Stomach (tissue), 19 donors: ENCODE measurements at places on chromosomes 12 and 14.

- H3K27ac ChIP-seq, result peak overlapping the region; percentile 62
- H3K4me1 ChIP-seq, result peaks cover 9% of the 10 kb centered on the region
- no peak overlapping the region for H3K4me3 ChIP-seq
- no peaks in the 10 kb centered on the region for H3K36me3 ChIP-seq
- no peak for DNase-seq
- no peaks in the 10 kb centered on the region for H3K27me3 ChIP-seq
Observed at GRCh38 chr12:68359674-68360073, 27.5 kb upstream of the MDM1 start.

DNA sequence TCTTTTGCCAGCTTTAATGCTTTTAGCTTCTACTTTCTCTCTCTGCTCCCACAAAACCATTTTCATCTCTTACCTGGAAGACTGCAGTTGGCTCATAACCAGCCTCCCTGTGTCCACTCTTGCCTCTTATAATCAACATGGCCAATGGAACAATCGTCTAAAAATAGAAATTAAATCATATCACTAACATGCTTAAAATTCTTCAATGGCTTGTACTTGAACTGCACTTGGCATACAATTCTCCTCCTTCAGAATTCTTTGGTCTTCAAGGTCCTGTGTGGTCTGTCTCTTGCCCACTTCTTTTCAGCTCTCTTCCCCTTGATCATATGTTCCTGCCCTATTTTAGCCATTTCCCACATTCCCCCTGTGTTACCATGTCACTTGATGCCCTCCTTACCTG lies 342.2 kb downstream of the ATP23 start:
- no peak overlapping the region for H3K4me3 ChIP-seq
- H3K27ac ChIP-seq, result no peak overlapping the region
- H3K27me3 ChIP-seq, result no peaks in the 10 kb centered on the region

GRCh38 chr14:92615451-92615850 lies 101.9 kb downstream of the RIN3 start:
- H3K27ac ChIP-seq, result no peak overlapping the region
- peak; percentile 56 for DNase-seq
- no peaks in the 10 kb centered on the region for H3K27me3 ChIP-seq
- H3K4me3 ChIP-seq, result no peak overlapping the region
- H3K36me3 ChIP-seq, result no peaks in the 10 kb centered on the region

DNA sequence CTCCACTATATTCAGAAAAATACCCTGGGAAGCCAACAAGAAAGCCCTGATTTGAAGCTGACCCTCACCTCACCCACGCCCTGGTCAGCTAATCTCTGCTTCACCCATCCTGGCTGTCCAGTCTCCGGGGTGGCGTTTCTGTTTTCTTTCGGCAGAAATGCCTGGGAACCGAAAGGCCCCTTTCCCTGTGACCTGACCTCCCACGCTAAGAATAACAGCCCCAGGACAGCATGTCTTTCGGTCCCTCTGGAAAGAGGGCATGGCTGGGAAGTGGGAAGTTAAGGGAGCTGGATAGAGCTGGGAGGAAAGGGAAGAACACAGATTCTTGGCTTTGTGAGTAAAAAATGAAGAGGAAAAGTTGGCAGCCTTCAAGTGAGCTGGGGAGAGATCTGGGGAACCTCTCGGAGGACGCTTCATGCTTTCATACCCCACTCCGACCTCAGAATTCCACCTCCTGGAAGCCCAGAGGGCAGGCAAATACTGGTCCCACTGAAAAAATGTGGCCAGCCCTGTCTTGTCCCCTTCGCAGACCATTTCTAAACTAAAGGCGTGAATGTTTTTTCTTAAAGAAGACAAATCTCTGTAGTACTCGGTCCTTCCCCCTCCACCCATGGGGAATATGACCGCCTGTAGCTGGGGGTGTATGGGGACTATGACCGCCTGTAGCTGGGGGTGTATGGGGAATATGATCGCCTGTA lies 163.0 kb upstream of the FKBP4 start:
- peak overlapping the region; percentile 4 for H3K27ac ChIP-seq
- no peak overlapping the region for H3K4me3 ChIP-seq
- peaks cover 4% of the 10 kb centered on the region for H3K4me1 ChIP-seq
- no peaks in the 10 kb centered on the region for H3K36me3 ChIP-seq
- H3K27me3 ChIP-seq, result no peaks in the 10 kb centered on the region

GRCh38 chr12:110849748-110850403 lies 3.1 kb downstream of the CCDC63 start:
- no peaks in the 10 kb centered on the region for H3K36me3 ChIP-seq
- no peak overlapping the region for H3K27ac ChIP-seq
- no peak overlapping the region for H3K4me3 ChIP-seq
- peaks cover 8% of the 10 kb centered on the region for H3K4me1 ChIP-seq
- no peak for DNase-seq
- peaks cover 39% of the 10 kb centered on the region for H3K27me3 ChIP-seq

GRCh38 chr14:75811872-75812499 lies 150.9 kb downstream of the TTLL5 start:
- H3K4me1 ChIP-seq, result peaks cover 18% of the 10 kb centered on the region
- peak overlapping the region; percentile 33 for H3K27ac ChIP-seq
- DNase-seq, result peak; percentile 56
- H3K4me3 ChIP-seq, result no peak overlapping the region
- H3K36me3 ChIP-seq, result no peaks in the 10 kb centered on the region
- no peaks in the 10 kb centered on the region for H3K27me3 ChIP-seq

DNA sequence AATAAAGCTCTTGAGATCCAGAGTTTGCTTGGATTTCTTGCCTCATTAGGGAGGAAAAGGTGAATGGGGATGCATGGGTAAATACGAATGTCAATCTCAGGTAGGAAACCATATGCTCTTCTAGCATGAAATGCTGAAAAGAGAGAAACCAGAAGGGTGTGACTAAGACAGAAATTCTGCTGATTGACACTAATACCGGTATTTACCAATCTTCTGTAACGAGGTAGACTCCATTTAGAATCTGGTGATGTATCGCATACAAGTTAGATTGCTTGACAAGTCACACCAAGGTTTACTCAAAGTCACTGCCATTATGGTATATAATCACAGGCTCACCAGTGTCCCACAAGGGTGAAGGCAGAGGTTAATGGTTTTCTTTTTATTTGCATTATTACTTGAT lies 337.9 kb downstream of the NRXN3 start:
- peak; percentile 4 for DNase-seq
- no peaks in the 10 kb centered on the region for H3K36me3 ChIP-seq

DNA sequence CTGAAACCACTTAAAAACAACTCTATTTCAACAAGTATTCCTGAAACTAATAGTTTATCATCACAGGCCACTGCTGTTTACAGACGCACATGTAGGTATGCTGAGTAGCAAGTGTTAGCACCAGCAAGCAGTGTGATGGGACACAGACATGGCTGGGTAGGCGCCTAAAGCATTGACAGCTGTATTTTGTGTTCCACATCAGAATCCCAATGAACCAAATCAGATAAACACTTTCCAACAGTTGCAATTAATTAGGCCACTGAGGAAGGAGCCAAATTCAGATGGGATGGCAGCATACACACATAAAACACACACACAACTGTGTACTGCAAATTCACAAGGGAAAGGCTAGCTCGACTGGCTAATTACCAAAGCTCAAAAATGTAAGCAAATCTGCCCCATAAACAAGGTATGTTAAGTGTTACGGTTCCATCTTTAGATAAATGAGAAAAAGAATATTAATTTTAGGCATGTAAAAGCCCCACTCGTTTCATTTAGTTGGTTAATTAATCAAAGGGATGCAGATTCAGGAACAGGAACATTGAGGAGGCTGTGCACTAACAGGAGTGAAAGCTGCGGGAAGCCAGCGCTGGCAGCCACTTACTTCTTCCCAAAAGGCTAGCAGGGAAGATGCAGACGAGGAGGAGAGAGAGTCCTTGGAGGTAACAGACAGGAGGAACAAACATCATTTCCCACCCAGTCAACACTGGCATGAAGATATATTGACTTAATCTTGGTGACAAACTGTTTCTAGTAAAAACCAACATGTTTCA lies 33.4 kb downstream of the AMN start:
- H3K4me3 ChIP-seq, result no peak overlapping the region
- H3K27ac ChIP-seq, result no peak overlapping the region
- peaks cover 100% of the 10 kb centered on the region for H3K36me3 ChIP-seq
- no peak for DNase-seq

DNA sequence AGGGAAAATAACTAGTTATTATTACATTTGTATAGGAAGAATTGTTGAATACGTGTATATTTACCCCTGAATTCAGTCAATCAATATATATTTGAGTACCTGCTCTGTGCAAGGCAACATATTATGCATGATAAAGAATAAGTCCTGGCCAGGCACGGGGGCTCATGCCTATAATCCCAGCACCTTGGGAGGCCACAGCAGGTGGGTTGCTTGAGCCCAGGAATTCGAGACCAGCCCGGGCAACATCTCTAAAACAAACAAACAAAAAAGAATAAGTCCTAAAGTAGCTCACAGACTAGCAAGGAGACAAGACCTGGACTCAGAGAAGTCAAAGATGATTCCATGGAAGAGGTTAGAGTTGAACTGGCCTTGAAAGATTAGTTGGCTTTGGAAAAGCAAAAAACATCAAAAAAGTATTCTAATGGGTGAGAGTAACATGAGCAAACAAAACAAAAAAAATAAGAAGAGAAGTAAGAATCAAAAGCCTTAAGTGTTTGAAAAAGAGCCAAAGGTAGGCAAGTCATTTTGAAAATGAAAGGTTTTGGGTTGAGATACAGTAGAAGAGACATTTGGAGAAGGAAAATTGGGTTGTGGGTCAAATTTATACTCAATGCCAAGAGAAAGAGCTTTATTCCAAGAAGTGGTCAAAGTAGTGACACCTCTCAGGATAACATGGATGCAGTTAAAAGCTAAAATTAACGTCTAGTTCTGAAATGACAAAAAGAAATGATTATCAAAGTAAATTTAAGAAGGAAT lies 115.2 kb upstream of the BCAT1 start:
- H3K4me3 ChIP-seq, result no peak overlapping the region
- no peaks in the 10 kb centered on the region for H3K27me3 ChIP-seq
- H3K27ac ChIP-seq, result no peak overlapping the region
- no peak for DNase-seq
- no peaks in the 10 kb centered on the region for H3K4me1 ChIP-seq

GRCh38 chr14:82341261-82341810 lies 807.7 kb upstream of the SEL1L start:
- no peaks in the 10 kb centered on the region for H3K36me3 ChIP-seq
- H3K4me3 ChIP-seq, result no peak overlapping the region
- no peaks in the 10 kb centered on the region for H3K4me1 ChIP-seq
- H3K27me3 ChIP-seq, result no peaks in the 10 kb centered on the region
